ENCODE measurements at places on chromosomes 12 and 14.
A peak's percentile ranks its signal among the peaks of the same experiment; 100 is the strongest.

DNA sequence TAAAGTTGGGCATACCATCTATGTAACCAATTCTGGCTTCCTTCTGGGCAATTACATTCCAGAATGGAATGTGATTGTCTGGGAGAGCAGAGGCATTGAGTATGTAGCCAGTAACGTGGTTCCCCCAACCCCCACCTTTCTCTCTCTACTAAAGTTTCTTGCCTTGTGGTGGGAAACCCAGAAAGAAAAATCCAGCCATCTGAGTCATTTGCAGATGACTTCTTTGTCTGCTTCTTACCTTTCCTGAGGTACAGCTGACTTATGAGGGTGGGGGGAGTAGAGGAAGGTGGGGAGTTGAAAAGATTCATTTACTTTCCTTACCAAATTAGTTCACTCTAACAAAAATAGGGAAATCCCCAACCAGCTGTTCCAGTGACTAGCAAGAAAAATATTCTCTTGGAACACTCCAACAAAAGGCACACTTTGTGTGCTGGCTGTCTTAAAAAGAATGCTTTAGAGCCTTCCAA, 112.1 kb upstream of the FRMD6 start:
- no peak for DNase-seq

- no peak for DNase-seq
Measured at GRCh38 chr12:4911316-4911994, 1.8 kb downstream of the KCNA1 start.

DNA sequence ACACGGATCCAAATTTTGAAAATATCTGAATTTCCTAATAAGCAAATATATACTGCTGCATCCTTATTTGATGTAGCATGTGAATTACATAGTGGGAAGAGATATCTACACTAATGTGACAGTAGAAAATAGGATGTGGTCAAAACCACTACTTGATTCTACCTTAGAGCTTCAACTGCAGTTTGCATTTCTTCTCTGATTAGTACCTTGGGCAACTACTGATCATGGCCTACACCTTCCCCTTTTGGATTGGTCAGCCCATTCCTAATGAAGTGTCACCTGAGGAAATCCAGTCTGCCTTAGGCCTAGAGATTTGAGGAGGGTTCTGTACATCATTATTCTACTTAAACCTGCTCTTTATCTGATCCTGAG, 10.7 kb downstream of the LLPH start:
- peak; percentile 65 for DNase-seq

DNA sequence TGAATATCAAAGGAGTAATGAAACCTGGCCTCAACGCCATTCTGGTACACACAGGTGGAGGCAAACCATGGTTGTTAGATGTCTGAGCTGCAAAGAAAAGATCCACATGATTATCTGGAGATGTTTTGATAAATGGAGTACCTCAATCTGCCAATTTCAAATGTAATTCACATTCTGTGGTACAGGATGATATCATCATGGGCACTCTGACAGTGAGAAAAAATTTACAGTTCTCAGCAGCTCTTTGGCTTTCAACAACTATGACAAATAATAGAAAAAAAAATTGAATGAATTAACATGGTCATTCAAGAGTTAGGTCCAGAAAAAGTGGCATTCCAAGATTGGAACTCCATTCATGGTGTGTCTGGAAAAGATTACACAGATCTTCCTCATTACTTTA, 17.3 kb downstream of the TMED8 start:
- no peak for DNase-seq

DNA sequence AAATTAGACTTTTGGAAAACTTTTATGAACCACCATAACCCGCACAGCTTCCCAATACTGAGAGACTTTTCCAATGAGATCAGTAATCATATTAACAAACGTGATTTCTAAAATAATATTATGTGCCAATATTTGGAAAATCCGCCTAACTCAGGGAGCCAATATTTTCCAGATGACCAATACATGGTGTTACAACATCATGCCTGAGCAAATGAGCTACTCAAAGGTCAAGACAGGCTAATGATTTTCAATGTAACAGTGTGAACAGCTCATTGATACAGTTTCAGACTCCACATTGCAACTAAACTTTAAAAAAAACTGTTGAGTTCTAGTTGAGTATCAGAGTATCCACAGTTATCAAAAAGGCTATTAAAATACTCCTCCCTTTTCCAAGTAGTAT, 46.8 kb downstream of the RNF34 start:
- DNase-seq = no peak

DNA sequence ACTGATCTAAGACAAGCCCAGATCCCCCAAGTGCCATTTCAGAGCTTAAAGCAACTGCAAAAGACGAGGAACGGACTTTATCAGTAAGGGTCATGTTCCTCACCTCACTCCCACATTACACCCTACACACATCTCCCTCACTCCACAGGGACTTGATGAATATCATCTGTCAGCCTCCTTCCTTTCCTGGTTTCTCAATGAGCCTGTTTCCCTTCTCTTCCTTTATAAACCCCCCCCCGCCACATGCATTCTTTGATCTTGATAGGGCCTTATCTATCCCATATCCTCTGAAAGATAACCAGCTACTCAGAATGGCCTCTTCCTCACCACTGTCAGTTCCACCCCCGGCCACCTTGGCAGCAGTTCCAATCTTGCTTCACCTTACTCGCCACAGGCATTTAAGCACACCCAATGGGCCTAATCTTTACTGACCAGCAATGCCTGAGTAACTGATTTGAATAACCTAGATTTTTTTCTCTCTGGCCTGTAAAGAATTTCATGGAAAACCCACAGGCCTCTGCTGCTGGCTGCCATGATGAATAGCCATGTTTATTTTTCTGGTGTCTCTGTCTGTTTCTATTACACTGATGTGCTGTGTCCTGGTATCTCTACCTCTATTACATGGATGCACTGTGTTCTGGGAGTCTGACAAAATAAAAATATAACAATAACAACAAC, 138.7 kb downstream of the PHLDA1 start:
- peak; percentile 84 for DNase-seq

GRCh38 chr12:50572760-50573159, 68.0 kb downstream of the DIP2B start:
- DNase-seq = no peak

GRCh38 chr14:99589031-99589441, 15.0 kb downstream of the CCDC85C start:
- no peak for DNase-seq

GRCh38 chr14:96631621-96632362, 129.6 kb downstream of the PAPOLA start:
- peak; percentile 47 for DNase-seq

DNA sequence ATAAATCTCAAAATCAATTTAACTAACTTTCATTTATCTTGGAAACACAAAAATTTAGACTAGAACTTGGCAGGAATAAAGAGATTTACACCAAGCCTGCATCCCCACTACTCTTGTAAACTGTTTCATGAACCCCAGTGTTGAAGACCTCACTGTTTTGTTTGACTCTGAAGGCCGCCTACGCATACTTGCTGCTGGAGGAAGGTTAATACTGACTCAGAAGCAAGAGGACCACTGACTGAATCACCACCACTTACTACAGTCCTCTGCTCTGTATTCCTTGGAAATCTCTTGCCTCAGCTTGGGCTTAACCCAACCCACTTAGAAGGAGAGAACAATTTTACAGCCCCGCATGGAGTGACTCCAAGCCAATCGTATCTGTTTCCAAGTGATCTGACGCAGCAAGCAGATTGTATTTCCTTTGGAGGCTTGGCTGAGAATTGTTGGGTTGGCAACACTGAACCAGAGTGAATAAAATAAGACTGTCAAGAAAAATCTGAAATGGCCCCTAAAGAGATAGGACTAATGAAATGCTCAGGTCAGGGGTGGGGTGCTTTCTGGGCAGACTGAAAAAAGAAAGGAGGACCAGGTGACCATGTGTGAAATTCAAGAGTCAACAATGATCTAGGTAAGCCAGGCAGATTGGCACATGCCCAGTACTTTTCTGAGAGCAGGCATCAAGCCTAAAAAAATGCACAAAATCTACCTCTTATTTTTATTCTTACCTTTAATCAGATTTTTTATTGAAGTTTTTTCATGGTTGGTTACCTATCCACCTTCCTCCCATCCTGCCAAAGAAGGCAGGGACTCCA, 248.6 kb downstream of the ZFP36L1 start:
- no peak for DNase-seq

- no peak for DNase-seq
Measured at GRCh38 chr12:120678572-120678971, 8.4 kb upstream of the MLEC start.

DNA sequence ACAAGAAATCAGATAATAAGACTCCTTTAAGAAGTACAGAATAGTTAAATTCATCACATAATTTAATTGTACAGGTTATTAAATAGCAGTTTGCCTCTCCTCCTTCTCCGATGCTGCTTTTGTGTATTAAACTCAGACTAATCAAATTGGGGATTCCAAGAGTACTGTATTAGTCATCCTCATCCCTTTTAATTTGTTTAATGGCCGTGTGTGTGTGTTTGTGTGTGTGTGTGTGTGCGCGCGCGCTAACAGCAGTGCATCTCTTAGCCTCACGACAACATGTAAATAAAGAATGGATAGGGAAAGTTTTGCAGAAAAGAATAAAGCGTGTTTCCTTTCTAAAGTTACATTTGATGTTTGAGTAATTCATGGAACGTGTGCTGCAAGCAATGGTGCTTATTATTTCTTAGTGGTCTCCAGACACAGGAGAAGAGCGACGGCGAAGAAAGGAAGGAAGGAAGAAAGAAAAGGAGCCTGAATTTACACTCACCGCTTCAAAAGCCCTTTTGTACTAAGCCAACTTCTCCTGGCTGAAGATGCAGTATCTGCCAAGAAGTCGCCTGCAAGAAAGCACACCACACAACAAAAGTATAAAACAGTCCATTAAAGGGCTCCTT, 220.3 kb downstream of the ASCL1 start:
- DNase-seq = no peak

- no peak for DNase-seq
Measured at GRCh38 chr12:43992856-43993255, 157.0 kb downstream of the TMEM117 start.

DNA sequence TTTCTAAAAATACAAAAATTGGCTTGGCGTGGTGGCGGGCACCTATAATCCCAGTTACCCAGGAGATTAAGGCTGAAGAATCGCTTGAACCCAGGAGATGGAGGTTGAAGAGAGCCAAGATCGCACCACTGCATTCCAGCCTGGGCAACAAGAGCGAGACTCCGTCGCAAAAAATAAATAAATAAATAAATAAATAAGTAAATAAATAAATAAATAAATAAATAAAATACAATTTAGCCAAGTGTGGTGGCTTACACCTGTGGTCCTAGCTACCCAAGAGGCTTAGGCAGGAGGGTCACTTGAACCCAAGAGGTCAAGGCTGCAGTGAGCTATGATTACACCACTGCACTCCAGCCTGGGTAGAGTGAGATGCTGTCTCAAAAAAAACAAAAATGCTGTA, 26.5 kb upstream of the SPTSSA start:
- no peak for DNase-seq

DNA sequence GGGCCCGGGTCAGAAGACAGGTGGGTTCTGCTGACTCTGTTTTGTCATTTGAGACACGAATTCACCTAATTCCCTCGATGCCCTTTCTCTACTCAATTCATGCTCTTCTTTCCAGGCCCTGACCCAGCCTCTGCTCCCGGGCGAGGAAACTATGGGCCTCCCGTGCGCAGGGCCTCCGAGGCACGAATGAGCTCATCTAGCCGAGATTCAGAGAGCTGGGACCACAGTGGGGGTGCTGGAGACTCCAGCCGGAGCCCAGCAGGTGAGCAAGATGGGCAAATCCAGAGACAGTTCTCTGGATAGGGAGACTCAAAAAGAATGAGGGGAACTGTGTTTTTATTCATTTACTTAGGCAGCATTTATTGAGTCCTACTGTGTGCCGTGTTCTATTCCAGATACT, 37.0 kb upstream of the OAS1 start:
- no peak for DNase-seq

- DNase-seq = peak; percentile 84
Measured at GRCh38 chr14:77000340-77001270, 27.9 kb downstream of the IRF2BPL start.

- no peak for DNase-seq
Measured at GRCh38 chr12:88142610-88142991, 494 bp downstream of the TMTC3 start.

GRCh38 chr12:127830065-127830460, 436.9 kb upstream of the TMEM132C start:
- DNase-seq = no peak

GRCh38 chr12:13223179-13223804, 26.8 kb downstream of the EMP1 start:
- no peak for DNase-seq

DNA sequence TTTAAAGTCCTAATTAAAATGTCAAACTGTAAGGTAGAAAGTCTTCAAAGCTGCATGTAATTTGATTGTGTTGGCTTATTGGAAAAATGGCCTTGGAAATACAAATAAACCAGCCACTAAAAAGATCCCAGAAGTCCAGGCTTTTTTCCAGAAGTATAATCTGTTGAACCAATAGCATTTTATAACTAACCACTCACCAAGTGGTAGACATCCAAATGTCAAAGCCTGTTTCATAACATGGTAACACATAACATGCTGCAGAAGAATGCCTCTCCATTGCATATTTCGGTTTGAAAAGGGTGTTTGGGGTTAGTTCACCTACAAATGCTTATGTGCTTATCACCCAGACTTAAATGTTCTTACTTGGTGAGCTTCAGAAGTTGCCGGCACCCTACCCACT, 183.7 kb upstream of the DIO2 start:
- no peak for DNase-seq

DNA sequence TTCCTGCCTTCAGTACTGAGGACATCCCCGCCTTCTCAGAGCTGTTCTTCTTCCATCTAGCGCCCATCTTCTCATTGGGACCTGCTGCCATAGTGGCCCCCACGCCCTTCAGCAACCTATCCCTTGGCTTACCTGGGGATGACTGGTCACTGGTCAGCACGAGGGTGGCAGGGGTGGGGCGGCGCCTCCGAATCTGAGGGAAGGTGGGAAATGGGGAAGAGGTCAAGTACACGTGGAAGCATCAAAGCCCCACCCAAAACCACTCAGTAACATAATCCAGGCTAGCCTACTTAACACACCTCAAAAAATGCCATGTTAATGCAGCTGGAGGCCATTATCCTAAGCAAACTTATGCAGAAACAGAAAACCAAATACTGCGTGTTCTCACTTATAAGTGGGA, 4.3 kb downstream of the PPP1R1A start:
- no peak for DNase-seq

DNA sequence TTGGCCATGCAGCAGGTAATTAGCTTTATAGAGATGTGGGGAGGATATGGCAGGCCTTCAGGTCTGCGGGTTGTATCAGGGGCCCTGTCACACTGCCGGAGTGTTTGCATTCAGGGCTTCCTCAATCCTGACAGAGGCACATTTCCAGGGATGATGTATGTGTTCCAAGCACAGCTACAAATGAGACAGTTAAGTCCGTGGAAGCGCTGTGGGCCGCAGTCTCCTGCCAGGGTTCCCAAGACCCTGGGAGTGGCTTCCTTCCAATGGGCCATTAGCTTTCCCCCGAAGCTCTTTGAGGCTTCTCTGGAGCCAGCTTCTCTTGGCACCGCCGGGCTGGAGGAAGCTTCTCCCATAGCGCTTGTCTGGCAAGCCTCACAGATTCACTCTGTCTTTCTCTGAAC, 1524.7 kb upstream of the TMEM132C start:
- DNase-seq = no peak

All from hematopoietic multipotent progenitor cell treated with erythropoietin and hydrocortisone succinate and interleukin-3 and kit ligand, for 4 days (in vitro differentiated cells).